ENCODE measurements at places on chromosomes 7 and 10.

DNA sequence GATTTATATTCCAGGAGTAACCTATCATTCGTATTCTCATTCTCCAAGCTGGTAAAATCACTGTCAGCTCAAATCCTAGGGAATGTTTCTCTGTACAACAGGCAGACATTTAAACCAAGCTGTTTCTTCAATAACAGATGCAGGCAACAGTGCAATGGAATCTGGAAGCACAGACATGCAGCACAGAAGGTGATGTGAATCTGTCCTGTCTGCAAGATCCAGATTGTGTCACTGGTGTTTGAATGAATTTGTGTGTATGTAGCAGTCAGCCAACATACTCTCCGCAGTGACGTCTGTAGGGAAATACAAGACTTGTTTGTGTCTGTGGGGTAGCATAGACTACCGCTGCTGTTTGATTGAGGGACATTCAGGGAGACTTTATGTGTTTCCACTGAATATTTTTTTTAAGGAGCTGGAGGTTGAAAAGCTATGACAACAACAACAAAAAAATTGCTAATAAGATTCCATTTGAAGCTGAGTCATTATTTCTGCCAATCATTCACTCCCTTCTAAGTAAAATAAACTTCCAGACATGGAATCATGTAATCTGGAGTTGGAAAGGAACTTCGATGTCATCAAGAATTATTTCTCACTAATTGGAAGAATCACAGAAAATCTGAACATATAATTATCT is 122.9 kb upstream of the MYO3A start:
- DNase-seq = no peak

DNA sequence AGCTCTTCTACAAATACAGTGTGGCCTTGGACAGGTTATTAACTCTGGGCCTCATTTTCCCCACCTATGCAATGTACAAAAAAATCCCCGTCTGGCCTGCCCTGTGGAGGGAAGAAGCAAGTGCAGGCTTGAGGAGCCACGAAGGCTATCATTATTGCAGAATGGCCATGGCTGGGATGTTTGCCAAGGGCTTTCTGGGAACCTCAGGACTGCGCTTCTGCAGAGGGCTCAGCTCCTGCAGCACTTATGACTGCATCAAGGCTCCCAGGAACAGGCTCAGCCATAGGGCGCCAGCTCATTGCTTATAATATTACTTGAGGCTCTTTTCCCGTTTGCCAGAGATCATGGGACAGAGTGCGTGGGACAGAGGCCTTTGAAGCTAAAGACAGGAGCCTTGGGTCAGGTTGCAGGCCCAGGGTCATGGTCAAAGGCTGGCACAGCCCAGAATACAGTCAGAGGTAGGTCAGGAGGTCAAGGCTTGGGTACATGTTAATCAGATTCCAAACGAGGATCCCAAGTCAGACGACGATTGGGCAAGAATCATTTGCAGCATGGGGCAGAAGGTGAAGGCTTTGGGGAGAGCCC is 20.6 kb upstream of the C10orf105 start:
- DNase-seq = no peak

GRCh38 chr7:158804335-158804734 is 25.0 kb downstream of the ESYT2 start:
- no peak for DNase-seq

DNA sequence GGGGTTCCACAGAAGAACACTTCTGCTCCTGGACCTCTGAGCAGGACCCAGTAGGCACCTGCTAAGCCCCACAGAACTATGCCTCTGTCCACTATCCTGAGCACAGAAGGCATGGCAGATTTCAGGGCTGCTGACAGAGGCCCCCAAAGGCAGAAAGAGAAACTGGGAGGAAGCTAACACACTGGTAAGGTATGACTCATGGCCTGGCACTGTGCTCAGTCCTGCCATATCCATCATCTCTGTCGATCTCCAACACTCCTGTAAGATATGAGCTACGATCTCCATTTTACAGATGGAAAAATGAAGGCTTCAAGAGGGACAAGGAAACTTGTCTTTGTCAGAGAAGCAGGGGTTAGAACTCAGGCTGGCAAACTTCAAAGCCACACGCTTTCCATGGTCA is 62.2 kb downstream of the GRID1 start:
- no peak for DNase-seq

DNA sequence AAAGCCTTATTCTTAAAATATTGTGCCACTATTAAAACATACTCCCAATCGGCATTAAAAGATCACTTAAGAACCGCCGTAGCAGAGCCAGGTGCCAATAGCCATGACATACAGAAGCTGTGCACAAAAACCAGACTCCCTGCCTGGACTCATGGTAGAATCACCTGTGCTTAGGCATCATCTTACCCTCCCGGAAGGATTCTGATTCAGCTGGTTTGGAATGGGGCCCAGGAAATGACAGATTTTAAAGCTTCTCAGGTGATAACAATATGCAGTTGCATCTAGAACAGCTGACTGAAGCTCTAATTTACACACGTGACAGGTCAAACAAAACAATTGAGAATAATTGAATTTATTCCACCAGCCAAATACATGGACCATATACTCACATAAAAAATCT is 10.7 kb downstream of the A1CF start:
- no peak for DNase-seq

GRCh38 chr10:93746844-93747284 is 10.9 kb upstream of the LGI1 start:
- DNase-seq = no peak

DNA sequence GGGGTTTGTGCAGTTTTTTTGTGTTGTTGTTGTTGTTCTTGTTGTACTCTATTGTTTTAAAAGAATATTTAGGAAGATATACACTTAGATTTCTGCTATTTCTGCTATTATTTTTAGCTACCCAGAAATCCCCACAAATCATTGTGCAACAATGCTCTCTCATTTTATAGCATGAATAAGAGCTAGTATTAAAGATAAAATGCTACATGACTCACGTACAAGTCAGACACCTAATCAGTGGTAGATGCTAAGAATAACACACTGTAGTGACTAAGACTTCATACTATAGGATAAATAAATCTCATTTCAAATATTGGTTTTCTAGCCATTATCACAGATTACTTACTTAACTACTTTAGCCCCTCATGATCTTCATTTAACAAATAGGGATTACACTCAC is 920.5 kb downstream of the KCNMA1 start:
- DNase-seq = no peak

DNA sequence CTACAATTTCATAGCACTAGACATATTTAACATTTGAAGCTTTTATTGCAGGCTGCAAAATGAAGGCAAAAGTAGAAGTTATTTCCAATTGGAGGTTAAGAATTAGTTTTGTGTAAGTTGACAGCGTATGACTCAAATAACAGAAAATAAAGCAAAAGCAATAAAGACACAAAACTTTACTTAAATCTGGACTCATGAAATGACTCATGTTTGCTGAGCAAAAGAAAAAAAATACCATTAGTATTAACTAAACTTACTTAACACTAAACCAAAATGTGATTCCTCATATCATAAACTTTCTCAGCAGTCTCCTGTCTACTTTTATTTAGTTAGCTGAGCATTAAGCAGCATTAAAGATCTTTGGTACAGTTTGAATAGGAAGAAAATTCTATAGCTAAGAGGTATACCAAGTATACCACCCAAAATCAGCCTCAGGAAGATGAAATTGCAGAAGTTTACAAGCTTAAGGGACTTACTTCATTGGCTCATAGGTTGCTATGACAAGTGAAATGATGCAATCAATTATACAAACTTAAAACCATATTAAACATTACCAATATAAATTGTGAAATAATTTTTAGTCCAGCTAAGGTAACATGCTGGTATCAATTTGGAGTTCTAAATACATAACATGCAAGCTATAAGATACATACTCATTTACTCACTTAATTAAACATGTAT is 1131.4 kb downstream of the XPNPEP1 start:
- no peak for DNase-seq
